NCI-H1694 (cell line): ENCODE measurements at places on chromosomes 4 and X.

DNA sequence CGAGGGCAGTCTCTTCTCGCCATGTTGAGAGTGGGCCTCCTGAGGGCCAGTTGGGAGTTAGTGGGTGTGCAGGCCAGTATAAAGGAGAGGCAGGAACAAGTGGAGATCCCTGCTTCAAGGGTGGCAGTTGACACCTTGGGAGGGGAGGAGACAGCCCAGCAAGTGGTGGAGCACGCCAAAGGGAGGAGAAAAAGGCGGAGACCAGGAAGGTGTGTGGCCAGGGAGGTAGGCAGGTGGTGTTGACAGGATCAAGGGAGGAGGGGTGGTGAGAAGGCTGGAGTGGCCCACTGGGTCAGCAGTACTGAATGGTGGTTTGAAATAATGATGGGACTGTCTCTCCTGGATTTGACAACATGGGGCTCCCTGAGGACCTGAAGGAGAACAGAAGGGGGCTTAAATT, 32.6 kb downstream of the ZNF185 start:
- no peak for DNase-seq

GRCh38 chrX:8341814-8342590, 122.6 kb upstream of the VCX3B start:
- no peak for DNase-seq

DNA sequence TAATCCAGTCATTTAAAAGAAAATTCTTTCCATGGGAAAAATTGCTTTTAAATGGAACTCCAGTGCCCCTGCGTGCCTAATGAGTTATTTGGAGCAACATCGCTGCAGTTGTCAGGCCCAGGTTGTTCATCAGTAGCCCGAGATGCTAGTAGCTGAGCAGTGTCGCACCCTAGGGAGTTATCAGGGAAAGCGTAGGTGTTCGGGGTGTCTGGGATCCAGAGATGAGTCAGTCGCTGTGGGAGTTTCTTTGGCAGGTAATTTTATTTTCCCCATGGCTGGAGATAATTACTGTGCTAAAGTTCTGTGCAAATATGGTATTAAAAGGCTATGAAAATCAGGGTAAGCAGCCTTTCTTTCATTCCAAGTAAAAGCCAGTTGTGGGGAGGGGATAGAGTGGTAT, 49.4 kb downstream of the ANXA3 start:
- no peak for DNase-seq

DNA sequence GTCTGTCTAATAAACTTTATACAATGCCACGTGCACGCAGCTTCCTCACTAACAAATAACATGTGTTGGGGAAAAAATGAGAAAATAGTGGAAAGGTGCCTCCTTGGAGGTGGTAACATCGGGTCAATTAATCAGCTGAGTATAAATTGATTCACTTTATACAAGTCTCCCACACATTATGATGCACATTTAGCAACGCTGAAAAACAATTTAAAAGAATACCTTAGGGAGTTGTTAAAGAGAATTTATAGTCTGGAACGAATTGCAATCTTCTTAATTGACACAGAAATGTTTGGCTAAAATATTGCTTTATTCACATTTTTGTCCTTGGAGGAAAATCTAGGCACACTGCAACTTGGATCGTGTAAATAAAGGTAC, 84.2 kb downstream of the HPRT1 start:
- DNase-seq, result no peak

- DNase-seq, result no peak
These were observed 19.5 kb downstream of the WWC2 start for GRCh38 chr4:183118585-183118984.

DNA sequence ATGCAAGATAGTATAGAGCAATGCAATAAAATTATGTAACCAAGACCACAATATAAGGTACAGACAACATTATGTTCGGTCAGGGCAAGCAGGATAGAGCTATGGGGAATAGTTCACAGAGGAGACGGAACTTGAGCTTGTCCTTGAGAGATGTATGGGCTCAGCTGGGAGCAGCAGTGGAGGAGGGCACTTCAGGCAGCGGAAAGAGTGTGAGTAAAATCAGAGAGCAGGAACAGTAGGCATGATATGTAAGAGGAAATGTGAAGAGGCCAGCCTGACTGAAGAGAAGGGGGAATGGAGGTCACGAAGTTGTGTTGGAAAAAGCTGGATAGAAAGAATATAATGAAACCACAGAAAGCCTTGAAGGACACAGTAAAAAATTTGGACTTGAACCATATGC, 217.2 kb upstream of the NOCT start:
- DNase-seq, result no peak

GRCh38 chrX:10280071-10280470, 123.3 kb downstream of the CLCN4 start:
- peak; percentile 23 for DNase-seq

- DNase-seq, result peak; percentile 1
These were observed at the start of gene RAB33A for GRCh38 chrX:130171446-130172126. Gene RAB33A, plus strand, starts transcription at chrX:130171962. Its CDS starts 101 bp downstream, at chrX:130172063.

DNA sequence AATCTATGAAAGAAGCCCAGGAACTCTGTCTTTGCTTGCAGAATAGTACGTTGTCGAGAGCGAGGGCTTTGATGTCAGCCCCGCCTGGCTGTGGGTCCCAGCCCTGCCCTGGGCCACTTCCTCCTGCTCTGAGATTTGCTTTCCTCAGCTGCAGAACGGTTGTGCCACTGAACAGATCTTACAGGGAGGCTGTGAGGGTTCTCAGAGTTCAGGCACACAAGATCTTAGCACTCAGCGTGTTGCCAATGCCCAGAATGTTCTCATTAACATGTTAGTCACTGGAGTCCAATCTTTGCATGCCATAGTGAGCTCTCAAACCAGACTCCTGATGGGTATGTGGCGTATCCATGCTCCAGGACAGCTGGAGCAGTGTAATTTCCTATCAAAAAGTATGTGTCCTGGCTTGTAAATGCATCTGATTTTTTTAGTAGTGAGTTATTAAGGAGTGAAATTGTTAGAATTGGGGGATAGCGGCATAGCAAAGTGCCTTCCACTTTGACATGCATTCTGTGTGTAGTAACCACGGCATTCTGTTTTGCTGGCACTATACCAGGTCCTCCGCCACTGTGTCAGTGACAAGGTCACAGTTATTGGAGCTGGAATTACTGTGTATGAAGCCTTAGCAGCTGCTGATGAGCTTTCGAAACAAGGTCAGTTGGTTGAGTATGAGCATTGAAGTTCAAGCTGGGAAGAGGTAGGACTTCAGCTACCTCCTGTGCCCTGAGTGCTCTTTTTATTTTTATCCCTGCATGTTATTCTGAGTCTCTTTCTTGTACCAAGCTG, 31.6 kb downstream of the TKTL1 start:
- peak; percentile 43 for DNase-seq

GRCh38 chr4:137994853-137995252, 247.3 kb downstream of the SLC7A11 start:
- DNase-seq, result no peak

- no peak for DNase-seq
These were observed 795.4 kb upstream of the MAGEB2 start for GRCh38 chrX:29419774-29420553.

DNA sequence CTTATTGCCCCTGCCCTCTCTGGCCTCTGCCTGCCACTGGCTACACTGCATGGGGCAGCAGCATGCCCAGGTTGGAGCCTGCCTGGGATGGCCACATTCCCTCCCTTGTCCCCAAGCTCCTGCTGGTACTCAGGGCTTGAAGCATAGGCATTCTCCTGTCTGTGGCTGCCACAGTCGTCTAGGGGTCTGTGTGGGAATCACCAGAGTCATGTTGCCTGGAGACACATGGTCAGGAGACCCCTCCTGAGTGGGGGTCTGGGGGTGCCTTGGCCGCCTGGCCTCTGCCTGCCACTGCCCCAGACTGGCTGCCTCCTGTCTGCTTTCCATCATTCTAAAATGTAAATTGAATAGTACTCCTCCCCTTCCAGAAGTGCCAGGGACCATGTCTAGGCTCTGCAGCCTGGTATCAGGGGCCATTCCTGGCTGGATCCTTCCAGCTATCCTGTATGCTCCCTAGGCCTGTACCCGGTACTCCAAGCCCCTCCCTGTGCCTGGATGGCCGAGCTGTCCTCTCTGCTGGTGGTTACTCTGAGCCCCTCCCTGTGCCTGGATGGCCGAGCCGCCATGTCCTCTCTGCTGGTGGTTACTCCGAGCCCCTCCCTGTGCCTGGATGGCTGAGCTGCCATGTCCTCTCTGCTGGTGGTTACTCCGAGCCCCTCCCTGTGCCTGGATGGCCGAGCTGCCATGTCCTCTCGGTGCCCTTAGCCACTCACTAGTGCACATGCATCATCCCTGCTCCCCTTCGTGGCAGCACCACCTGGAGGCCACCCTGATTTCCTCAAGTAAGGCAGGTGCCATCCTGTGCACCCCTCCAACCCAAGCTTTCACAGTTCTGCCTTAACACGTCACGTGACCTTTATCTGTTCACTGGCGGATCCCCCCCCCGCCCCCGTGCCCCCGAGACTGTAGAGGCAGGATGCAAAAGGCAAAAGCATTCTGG, 5.5 kb upstream of the NKX1-1 start:
- no peak for DNase-seq

GRCh38 chr4:126268106-126268505, 953.4 kb downstream of the FAT4 start:
- no peak for DNase-seq

GRCh38 chr4:21826071-21826470, 122.5 kb downstream of the KCNIP4 start:
- DNase-seq, result no peak

DNA sequence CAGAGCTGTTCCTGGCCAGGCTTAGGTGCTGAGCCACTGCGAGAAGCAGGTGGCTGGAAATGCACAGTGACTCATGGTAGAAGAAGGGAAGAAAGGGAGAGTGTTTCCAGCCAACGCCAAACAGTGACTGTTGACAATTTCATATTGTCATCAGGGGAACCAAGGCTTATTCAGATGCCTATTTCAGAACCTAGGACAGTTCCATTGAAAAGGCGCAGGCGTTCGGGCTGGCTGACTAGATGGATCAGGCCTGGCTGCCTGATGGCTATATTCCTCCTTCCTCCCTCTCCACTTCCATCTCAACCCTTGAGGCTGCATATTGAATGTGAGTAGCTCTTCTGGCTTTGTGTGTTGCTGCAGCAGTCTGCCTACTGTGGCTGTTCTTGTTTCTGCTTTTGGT, 73.0 kb upstream of the FRMPD4 start:
- DNase-seq, result no peak
